ENCODE measurements at places on chromosomes 16 and 17.

DNA sequence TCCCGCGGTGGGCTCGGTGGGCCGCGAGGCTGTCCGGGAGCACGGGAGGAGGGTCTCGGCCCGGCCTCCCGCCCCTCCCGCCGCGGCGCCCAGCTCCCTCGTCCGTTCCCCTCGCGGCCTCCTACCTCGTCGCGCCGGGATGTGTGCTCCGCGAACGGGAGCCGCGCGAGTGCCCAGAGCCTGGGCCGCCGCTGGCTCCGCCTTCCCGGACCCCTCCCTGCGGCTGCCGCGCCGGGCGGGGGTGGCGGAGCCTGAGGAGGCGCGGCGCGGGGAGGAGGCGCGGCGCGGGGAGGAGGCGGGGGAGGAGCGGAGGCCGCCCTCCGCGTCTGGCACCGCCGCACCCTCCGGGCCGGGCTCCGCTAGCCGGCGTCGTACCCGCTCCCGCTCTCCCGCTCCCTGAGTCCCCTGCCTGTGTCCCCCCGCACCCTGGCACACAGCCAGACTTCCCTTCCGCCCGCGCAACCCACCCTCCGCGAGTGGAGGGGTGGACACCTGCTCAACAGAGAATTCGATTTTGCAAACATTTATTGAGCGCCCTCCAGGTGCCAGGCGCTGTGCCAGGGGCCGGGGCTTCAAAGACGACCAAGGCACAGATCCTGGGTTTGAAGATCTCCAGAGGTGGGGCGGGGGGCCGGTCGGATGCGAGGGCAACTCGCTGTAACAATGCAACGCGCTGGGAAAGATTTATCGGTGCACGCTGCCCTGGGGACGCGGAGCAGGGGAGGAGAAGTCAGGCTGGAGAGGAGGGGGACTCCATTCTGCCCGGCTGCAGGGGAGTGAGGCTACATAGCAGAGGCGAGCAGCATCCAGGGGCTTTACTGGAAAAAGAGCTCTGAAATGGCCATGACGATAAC is at the start of gene MPP3:
Gene MPP3, minus strand, starts transcription at position 171 of the 854 bp plus-strand sequence. CDS start 1,240 bp downstream, outside the sequence.
- peak; percentile 50 for DNase-seq

- no peak for DNase-seq
Observed at GRCh38 chr16:8655184-8655717, 19.2 kb upstream of the ABAT start.

GRCh38 chr16:53757971-53758609 is 54.1 kb downstream of the FTO start:
- no peak for DNase-seq

GRCh38 chr16:74465851-74466685 is 44.8 kb upstream of the CLEC18B start:
- DNase-seq, result no peak

GRCh38 chr17:42519546-42520491 is 16.2 kb upstream of the NAGLU start:
- DNase-seq, result peak; percentile 100

DNA sequence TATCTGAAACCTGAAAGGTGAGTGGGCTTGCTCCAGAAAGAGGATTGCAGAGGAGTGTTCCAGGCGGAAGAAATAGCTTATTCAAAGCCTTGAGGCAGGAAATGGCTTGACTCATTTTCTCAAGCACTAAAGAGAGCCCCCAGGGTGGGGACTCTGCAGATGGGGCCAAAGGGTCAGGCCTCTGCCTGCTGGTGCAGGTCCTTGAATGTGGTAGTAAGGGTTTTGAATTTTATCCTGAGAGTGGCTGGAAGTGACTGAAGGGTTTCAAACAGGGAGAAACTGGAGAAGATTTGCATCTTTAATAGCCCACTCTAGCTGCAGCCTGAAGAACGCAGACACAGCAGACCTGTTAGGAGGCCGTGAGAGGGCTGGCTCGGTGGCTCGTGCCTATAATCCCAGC is 144.4 kb downstream of the CCT6B start:
- DNase-seq, result no peak

GRCh38 chr17:78687944-78688343 is 94.1 kb downstream of the CYTH1 start:
- no peak for DNase-seq

- DNase-seq, result no peak
Observed at GRCh38 chr17:80546267-80546666, 1.6 kb downstream of the RPTOR start.

DNA sequence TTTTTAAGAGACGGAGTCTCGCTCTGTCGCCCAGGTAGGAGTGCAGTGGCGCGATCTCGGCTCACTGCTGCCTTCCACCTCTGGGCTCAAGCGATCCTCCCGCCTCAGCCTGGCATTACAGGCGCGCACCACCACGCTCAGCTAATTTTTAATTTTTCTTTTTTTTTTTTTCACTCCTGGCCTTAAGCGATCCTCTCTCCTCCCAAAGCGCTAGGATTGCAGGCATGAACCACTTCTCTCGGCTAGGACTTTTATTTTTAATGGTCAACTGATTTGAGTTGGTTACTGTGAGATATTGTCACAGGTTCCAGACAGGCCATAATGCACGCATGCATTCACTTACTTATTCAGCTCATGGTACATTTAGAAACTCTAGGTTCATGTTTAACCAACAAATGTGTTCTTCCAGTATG is 888 bp downstream of the PIGW start:
- DNase-seq, result no peak

DNA sequence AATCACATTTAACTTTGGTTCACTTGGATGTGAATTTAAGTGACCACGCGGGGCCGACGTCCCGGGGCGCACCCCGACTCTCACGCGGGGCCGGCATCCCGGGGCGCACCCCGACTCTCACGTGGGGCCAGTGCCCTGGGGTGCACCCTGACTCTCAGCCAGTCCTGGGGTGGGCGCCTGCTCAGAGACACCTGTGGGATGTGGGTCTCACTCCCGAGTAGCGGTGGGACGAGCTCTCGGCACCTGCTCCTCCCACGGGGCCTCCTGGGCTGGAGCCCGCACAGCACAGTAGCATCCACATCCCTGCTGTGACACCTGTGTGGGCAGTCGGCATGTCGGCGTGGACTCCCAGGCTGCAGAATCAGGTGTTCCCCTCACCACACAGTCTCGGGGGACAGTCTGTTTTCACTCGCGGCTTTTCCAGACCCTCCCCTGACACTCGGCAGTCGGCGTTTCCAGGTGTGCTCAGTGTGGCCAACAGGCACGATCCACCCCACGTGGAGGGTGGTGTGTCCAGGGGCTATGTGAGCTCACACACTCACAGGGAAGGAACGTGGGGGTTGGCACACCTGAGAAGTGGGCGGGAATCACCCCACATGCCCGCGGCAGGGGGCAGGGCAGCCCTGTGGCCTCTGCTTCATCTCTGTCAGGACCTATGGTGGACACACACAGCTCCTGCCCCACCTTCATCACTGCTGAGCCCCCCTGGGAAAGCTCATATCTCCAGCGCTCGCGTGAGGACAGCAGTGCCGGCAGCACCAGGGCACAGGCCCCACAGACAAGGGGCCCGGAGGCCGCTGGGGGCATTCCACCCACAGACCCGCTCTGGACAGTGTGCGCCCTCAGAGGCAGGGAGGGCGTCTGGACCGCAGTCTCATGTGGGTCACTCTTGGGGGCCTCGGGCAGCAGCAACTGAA is 51.8 kb downstream of the LMF1 start:
- DNase-seq, result no peak

GRCh38 chr17:28366605-28367004 is 1.6 kb upstream of the SEBOX start:
- no peak for DNase-seq

- no peak for DNase-seq
Observed at GRCh38 chr17:7477392-7478275, 1.8 kb downstream of the ZBTB4 start.

GRCh38 chr16:12459391-12460063 is 344.2 kb downstream of the CPPED1 start:
- no peak for DNase-seq

DNA sequence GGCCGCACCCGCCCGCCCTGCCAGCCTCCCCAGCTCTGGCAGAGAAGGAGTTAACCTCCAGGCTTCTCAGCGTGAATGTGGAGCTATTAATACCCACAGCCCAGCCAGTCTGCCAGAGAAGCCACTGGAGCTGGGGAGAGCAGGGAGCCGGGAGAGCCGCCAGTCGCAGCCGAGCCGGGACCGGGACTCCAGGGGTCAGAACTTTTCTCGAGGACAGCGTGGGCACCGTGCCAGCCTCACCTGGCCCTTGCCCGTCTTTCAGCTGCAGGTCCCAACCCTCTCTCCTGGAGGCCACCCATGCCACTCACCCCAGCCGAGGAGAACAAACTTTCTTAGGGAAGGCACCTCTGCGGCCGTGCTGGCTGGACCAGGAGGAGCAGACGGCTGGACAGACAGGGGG is 33.8 kb upstream of the SBK1 start:
- no peak for DNase-seq

DNA sequence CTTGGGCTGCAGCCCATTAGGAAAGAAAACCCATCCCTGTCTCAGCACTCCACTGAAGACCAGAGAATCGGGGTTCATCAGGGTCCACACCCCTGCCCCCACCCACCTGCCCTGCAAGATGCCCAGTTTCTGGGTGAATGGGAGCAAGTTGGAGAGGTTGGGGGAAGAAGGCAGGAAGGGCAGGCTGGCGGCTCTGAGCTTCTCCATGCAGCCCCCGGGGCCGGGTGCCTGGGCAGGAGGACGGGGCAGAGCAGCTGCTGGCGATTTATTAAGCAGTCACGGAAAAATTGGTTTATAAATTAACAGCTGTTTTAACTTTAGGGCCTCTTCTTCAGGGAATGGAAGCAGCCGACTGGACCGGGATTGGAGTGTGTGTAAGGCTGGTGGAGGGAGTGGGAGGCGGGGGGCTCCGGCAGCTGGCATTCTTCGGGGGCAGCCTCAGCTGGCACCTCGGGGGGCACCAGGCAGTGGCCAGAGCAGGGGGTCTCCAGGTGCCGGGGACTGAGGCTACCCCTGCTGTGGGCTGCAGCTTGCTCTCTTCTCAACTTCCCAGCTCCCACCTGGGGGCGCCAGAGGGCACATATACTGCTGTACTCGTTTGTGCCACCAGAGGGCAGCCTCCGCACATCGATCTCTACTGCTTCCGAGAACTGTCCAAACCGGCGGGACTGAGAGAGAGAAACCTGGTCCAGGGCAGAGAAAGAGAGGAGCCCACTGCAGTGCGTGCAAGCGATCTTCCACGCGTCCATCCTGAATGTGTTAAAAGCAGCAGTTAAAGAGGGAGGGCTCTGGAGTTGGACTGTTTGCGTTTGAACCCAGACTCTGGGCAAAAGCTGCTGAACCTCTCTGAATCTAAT is 5.0 kb upstream of the PPP1R1B start:
- peak; percentile 56 for DNase-seq

DNA sequence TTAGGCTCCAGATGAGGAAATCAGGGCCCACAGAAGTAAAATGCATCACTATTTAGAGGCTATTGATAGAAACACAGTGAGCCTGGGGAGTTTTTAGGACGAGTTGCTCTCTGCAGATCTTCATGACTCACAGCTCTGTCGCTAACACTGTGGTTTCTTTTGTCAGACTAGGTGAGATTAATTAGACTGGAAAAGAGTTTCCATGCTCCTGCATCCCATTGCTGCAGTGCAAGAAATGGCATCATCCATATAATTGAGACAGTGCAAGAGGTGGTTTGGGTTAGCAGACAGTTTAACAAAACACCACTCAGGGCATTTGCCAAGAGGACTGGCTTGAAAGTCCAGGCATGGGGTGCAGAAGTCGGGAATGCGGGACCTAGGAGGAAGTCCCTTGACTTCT is 198.8 kb upstream of the CACNG5 start:
- DNase-seq, result peak; percentile 71

DNA sequence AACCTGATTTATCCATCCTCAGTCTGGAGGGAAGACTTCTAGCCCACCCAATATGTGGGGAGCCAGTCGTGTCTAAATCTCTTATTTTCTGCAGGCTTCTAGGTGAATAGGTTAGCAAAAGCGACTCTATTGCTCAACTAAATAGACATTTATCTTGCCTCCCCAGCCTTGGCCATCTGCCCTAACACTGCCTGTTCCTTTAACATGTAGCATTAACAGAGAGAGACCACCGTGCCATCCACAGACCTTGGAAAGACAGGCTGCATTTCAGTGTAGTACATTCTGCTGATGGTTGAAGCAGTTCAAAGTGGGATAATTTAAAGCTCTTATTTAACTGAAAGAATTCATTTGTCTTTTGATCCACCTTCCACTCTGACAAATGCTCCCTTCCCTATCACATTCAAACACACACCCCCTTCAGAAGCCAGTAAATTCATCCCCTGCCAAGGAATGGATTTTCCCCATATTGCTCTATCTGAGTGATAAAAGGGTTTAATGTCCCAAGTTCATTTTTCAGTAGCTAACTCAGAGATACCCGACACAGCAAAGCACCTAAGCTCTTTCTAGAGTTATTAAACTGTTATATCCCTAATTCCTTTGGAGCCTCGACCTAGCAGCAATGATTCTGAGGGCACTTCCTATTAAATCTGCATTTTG is 58.1 kb upstream of the COX10 start:
- no peak for DNase-seq

- DNase-seq, result no peak
Observed at GRCh38 chr16:17293813-17294558, 176.8 kb downstream of the XYLT1 start.
